ENCODE measurements at places on chromosomes 5 and 9.

GRCh38 chr9:136721339-136722092 lies 9.1 kb downstream of the DIPK1B start:
- no peak for DNase-seq

GRCh38 chr5:151104795-151105194 lies 24.0 kb upstream of the TNIP1 start:
- no peak for DNase-seq

DNA sequence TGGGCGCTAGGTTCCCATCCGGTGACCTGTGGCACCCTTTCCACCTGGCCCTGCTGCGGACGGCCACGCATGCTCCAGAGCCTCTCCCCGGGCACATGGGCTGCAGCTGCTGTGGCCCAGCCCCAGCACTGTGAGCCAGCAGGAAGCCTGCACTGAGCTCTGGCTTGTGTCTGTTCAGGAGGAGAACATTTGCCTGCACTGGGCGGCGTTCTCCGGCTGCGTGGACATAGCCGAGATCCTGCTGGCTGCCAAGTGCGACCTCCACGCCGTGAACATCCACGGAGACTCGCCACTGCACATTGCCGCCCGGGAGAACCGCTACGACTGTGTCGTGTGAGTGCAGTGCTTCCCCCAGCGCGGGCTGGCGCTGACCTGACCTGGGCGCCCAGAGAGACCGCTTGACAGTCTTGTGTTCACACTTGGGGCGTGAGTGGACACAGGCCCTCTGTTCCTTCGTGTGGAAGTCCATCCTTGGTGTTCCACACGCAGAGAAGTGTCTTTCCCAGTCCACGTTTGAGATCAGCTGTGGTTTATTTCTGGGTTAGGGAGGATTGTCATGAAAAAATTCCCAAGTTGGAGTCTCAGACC lies 66.2 kb upstream of the CACNA1B start:
- DNase-seq = no peak

GRCh38 chr9:94153905-94154304 lies 69.6 kb downstream of the PTPDC1 start:
- DNase-seq = no peak

GRCh38 chr5:99004960-99005359 lies 76.2 kb upstream of the CHD1 start:
- DNase-seq = no peak

DNA sequence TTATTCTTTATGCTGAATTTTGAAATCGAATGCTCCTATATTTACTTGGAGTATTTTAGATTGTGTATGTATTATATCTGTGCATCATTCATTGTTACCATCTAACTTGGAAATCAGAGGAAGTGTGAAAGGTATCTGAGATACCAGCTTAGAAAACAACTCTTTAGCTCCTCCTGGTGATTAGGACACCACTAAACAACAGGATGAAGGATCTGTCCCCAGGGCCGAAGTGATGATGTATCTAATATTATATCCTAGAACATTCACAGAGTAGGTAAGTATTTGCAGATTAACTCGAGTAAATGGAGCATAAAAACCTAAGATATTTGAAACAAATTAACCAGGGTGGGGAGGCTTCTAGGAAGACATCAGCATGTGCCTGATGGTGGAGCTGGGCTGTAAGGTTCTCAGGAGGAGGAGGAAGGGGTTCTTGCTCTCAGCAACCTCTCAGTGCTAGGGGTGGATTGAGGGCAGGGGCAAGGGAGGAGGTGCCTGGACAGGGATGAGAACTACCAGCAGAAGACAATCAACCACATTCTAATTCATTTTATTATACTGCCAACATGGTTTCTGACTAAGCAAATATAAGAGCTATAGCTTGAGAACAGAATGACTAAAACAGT lies 2.6 kb upstream of the NFIL3 start:
- no peak for DNase-seq

DNA sequence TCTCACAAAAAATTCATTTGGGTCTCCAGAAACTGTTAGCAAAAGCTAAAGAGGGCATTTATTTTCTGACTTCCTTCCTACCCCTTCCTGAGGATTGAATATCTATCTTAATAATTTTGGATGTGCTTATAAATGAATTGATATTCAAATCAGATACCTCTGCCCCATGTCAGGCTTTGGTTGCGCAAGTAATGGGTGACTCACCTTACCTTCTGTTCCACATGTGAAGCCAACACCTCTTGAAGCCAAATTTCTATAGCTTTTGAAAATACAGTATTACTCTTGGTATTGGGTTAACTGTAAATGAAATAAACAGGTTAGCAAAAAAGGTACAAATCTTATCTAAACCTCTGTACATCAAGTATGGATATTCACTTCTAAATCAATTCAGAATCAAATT lies 122.0 kb downstream of the PRDM6 start:
- no peak for DNase-seq

DNA sequence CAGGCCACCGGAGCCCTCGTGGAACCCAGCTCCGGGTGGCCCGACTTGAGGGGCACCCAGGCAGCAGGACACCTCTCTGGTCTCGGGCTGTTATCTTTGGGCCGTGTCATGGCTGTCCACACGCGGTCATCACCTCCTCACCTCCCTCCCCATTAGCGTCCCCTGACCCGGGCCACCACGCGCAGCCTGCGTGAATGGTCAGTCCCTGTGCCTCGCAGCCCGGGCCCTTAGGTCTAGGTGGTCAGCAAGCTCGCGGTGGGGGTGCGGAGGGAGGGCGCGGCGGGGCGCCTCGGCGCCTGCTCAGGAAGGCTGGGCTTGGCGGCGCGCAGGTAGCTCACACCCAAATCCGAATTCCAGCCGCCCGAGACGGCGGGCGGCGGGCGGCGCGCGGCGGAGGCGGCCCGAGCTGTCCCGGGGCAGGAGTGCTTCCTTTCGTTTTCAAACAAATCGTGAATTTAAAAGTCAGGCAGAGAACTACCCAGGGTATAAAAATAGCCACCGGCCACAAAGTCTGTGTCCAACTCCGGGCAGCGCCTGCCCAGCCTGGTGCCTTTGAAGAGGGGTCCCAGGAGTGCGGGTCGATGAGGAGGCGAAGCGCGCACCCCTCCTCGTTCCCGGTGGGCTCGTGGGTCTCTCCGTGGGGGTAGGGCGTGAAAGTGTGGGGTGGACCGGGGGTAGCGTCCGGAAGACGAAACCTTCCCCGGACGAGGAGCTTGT lies 1.0 kb upstream of the RXRA start:
- no peak for DNase-seq

DNA sequence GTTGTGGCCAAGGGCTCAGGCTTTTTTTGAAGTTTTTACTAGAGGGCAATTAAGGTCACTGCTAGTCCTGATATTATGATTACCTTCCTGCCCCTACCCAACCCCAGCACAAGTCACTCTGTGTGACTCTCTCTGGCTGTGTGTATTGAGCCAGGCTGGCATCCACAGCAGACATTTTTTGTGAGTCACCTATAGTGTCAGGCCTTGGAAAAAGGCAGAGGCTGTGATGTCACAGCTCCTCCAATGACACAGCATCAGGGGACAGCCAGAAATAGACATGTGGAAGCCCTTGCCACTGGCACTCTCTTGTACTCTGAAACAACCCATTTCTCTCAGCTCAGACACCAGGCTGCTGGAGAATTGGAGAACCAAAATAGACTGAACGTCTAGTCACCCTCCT lies 145.4 kb downstream of the NMUR2 start:
- no peak for DNase-seq

DNA sequence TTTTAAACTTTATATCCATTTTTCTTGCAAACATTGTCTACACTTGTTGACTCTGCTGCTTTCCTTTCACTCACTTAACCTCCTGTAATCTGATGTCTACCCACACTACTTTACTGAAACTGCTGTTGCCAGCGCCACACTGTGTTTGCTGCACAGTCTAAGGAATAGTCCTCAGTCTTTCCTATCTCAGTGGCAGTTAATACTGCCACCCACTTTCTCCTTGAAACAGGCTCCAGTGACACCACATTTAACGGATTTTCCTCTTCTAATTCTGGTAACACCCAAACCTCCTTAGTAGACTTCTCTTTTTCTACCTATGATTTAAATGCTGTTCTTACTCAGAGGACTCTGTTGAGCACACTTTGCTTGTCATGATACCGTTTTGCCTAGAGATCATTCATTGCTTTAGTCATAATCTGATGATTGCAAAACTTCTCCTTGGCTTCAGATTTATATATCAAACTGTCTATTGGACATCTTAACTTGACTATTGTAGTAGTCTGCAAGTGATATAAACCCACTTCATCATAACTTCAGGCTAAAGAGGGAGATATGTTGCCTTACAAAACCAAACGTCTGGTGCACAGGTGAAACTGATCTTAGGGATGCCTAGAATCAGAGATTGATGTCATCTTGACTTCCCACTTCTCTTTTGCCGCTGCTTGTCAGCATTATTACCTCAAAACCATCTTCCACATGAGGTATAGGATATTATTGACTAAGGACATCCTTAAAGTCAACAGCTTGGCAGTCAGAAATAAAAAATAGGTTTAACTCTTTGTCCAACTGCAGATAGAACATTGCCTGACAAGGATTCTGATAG lies 94.1 kb downstream of the CDC42SE2 start:
- no peak for DNase-seq

DNA sequence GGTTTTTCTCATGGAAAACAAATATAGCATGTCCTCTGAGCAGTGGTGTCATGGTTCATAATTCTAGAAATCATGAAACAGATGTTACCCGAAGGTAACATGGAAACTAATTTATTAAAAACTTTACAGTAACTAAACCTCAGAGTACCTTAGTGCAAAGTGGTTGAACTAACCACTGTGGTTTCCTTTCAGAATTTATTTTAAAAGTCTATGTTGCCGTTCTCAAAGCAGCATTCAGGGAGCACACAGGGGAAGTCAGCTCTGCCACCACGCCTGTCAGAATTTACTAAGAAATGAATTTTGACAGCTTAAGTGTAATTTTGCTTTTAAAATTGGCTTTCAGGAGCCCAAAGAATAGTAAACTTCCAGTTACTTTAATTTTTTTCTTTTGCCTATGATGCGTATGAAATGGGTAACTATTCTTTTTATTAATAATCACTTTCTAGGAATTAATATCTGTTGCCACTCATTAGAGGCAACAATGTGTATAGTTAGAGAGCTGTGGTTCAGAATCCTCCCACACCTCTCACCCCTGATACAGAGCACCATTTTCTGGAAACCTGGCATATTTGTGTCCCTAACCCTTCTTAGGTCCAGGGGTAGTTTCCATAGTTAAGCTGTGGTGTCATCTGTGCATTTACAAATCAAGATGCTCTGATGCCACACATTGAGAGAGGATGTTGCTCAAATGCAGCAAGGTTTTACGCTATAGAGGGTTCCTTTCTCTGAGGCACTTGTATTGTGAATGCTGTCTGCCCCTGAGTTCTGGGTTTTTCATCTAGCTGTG lies 202.6 kb downstream of the ZSWIM6 start:
- DNase-seq = no peak

- DNase-seq = no peak
Observed at GRCh38 chr9:106689089-106689488, 173.9 kb upstream of the ZNF462 start.

- DNase-seq = no peak
Observed at GRCh38 chr5:113081881-113082546, 105.4 kb downstream of the DCP2 start.

DNA sequence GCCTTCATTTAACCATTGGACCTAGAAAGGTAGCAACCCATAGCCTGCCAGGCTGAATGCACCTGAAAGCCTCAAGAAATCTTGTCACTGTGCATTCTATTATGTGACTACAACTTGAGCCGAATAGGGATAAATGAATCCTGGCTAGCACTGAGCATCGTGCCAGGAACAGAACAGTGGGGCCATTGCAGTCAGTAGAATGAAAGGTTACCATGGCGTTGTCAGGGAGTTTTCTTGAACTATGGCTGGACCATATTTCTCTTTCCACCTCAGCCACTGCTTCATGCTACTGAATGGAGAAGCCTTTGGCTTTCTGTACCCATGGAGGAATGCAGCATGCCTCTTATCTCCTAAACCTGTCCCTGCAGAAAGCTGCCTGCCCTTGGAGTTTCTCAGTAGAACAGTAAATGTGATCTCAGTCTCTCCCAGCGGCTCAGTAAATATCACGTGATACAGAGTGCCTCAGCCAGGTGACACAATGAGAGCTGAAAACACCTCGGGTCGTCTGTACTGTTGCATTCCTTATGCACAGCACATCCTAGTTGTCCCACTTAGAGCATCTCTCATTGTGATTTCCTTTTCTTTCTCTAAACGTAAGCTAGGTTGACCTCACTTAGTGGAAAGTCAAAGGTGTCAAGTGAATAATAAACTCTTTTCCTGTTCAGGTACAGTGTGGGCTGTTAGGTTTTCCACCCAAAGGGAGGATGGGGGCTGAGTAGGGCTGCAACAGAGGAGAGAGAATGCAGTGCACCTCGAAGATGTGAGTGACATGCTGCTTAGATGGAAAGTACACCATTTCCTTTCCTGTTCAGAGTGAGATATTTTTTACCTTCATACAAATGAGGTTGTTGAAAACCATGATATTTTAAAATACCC lies 115.3 kb downstream of the MACIR start:
- DNase-seq = no peak

DNA sequence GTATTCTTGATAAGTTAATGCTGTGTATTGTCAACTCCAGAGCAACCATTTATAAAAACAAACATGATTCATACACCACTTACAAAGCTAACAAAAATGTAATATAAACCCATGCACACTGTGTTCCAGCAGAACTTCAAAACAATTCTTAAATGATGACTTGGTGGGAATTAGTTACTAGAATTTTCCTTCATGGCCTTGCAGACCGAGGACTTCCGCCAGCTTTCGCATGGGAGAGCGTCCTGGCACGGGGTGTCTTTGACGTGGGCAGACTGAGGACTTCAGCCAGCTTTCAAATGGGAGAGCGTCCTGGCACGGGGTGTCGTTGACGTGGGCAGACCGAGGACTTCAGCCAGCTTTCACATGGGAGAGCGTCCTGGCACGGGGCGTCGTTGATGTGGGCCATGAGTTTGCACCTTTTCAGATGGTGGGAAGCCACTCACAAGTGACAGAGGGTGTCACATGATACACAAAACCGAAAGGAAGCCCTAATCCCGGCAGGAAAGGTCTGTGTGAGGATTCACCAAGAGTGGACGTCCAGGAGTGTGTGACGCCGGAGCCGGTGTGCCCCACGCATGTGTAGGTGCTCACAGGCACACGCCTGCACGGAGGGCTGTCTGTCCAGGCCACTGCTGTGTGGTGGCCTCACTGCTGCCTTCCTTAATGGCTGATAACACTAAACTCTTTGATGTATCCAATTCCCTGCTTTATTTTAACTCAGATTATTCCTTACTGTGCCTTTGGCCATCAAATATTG lies 211.3 kb upstream of the IRX4 start:
- no peak for DNase-seq

Data from cortex of kidney (tissue), 1 donor.